ENCODE measurements at places on chromosomes 13 and 19.

DNA sequence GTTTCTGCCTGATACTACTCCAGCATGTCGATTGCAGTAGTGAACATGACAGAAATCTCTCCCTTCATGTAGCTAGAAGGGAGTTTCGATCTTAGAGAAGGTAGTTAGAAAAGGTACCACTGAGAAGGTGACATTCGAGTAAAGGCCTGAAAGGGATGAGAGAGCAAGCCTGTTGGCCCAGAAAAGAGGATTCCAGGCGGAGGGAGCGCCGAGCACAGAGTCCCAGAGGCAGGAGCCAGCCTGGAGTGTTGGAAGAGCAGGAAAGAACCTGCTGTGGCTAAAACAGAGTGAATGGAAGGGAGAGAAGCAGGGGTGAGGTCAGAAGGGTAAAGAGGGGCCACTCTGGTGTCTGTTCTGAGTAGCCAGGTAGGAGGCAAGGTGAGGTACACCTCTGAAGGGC is 52.5 kb downstream of the GARRE1 start:
- DNase-seq = no peak

- no peak for DNase-seq
Observed at GRCh38 chr13:85266771-85267170, 532.4 kb downstream of the SLITRK6 start.

DNA sequence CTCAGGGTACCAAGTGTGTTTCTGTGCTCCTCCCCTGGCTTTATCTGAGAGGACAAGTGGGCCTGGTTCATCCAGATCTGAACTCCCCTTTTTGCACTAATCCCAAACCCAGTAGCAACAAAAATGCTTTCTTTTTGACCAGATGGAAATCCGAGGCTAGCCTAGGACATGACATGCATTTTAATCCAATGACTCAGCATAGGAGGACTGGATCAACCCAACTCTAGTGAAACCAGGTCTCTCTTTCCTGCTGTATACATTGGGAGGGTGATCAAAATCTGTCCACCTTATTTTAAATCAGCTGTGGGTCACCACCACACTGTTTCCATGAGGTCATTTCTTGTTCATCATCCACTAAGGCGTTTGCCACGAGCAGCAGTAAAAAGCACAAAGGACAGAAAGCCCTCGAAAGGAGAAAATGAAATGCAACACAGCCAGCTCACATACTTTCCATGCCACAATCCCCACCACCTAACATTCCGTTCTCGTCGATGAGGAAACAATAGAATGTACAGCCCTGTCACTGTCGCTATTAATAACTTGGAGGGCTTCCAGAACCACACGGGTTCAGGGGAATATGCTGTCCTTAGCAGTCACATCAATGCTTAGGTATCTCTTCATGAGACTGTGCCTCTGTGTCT is 543.0 kb downstream of the IRS2 start:
- peak; percentile 8 for DNase-seq

- no peak for DNase-seq
Observed at GRCh38 chr13:23243066-23243465, 62.3 kb downstream of the SGCG start.

- DNase-seq = peak; percentile 69
Observed at GRCh38 chr19:13764821-13765394, 586 bp downstream of the MRI1 start.

DNA sequence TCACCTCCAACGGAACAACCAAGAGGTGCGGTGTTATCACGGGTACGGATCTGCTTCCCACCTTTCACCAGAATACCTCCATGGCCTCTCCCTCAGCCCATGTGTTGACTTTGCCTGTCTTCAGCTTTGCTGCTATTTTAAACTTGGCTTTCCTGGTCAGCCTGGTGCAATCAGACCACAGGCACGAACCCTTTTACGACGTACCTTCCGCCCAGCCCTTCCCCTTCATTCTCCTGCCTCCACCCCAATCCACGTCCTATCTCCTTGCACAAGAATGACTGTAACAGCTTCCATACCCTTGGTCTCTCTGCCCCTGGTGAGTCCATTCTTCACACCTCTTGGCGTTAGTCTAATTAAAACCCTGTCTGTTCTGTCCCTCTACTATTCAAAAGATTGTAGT is 431.7 kb downstream of the EFNB2 start:
- DNase-seq = no peak

GRCh38 chr19:55927991-55928390 is 4.1 kb downstream of the NLRP13 start:
- DNase-seq = no peak

GRCh38 chr13:52405767-52406494 is at the start of gene THSD1:
Gene THSD1, minus strand, starts transcription at chr13:52406172. Its CDS starts 3,572 bp downstream, at chr13:52402600.
- DNase-seq = no peak

DNA sequence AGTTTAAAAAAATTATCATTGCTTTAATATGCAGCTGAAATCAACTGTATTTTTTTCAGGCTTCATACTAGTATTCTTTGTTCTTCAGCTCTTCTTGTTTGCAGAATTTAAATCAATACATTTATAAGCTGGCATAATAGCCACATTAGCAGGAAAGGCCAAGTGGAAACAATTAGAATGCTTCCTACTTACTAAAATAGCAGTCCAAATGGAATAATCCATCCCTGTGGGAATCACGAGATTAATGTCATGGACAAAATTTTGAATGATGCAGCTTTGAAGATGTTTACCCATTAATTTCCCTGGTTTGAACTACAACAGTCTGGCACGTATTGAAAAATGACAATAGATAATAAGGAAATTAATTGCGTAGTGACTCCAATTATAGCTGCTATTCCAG is 2650.8 kb downstream of the PCDH9 start:
- no peak for DNase-seq

GRCh38 chr13:113273321-113273720 is 23.7 kb upstream of the LAMP1 start:
- DNase-seq = peak; percentile 13

DNA sequence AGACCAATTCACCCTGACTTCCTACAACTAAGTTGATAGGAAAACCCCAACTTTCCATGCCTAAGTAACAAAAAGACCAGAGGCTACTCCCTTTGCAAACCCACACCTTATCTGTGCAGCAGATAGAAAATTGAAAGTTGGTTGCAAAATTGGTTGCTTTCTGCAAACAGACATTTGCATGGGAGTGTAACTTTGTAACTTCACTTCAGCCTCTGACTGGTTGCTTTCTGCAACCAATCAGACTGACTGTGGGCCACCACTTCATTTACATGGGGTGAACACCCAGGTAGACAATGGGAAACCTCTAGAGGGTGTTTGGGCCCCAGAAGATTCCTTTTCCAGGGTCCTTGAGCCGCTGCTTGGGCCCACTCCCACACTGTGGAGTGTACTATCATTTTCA is 9.8 kb downstream of the TEX30 start:
- DNase-seq = no peak

DNA sequence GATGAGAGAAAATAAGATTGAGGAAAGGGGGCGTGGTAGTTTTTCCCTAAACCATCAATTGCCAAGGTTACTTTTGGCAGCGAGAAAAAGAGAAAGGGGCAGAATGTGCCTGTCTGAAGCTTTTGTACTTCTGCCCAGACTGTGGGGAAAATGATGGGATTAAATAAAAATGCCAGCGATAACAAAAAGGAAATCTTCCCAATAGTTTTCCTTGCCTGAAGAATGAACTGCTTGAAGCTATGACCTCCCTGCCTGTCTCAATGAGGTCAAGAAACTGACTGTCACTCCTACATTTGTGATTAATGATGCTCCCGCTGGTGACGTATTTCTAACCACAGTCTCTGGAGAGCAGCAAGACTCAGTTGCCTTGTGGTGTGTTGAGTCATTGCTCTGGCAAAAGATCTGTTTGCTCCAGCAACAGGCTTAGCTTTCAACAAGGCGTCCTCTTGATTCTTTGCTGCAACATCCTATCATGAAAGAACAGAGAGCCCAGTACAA is 1051.5 kb downstream of the DIAPH3 start:
- DNase-seq = no peak

GRCh38 chr13:39052944-39053343 is 14.7 kb downstream of the NHLRC3 start:
- no peak for DNase-seq

DNA sequence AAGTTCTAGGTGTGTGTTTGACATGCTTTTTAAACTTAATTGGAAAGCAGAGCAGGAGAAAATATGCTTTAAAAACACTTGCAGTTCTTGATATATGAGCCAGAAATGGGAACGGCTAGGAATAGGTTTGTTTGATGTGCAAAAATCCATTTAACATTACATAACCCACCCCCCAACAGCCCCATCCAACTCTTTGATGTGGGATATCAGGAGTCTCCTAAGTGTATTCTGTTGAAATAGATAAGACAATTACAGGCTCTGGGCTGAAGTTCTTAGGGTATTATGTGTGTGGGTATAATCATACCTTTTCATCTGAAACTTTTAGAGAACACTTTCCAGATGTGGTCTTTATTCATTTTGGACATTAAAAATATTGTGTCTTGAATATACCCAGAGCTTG is 240.4 kb upstream of the CSNK1A1L start:
- no peak for DNase-seq

- no peak for DNase-seq
Observed at GRCh38 chr13:43128504-43128961, 105.1 kb downstream of the DNAJC15 start.

- DNase-seq = no peak
Observed at GRCh38 chr19:2070436-2070827, 19.4 kb upstream of the MKNK2 start.

DNA sequence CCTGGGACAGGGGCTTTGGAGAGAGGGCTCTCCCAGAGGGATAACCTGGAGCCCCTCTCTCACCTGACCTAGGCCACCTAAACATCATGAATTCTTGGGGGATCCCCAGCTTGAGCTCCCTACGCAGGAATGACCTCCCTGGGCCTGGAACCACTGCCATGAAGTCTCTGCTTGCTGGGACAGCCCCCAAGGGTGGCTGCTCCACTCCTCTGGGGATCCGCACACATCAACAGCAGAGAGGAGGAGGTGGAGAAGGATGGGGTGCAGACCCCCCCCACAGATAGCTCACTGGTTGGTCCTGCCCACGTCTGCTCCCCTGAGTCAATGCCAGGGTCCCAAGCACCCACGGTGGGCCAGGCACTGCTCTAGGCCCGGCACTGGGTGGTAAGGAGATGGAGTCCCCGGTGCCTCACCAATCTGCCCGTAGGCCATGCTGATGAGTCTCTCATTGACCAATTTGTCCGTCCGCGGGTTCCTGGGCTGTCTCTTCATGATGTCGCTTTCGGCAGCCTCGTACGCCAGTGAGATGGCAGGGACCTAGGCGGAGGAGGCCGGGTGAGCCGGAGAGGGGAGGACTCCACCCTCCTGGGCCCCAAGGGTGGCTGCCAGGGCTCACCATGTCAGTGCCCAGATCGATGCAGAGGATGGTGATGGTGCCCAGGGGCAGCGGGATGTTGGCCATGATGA is 10.8 kb upstream of the RABAC1 start:
- no peak for DNase-seq
